Osteoblast (primary cell): ENCODE measurements at places on chromosomes 4 and X. TPM values are rescaled to one million over a fixed set of nuclear protein-coding genes. Genes with fewer than 3 reads are reported as not detected.

The CT45A2 gene
- total RNA-seq: not detected in 2 replicates

The FHDC1 gene
- total RNA-seq: 0.29 and 0.36 TPM in 2 replicates

The ETDB gene
- total RNA-seq: not detected in 2 replicates

The ZNF674 gene
- 4.7 and 5.6 TPM in 2 replicates for total RNA-seq

The BTK gene
- not detected in 2 replicates for total RNA-seq

The CHM gene
- 25.3 and 31.5 TPM in 2 replicates for total RNA-seq

The PPP4R3C gene
- not detected in 2 replicates for total RNA-seq

The DCX gene
- total RNA-seq: not detected in 2 replicates

The XK gene
- total RNA-seq: under 0.01 TPM in 2 replicates

The FHIP1A gene
- 4.4 and 4.7 TPM in 2 replicates for total RNA-seq

The WWC2 gene
- 33.3 and 35.1 TPM in 2 replicates for total RNA-seq

The POLA1 gene
- 10.0 and 11.9 TPM in 2 replicates for total RNA-seq

The TMEM47 gene
- 85.7 and 111 TPM in 2 replicates for total RNA-seq

The PABPC1L2A gene
- not detected in 2 replicates for total RNA-seq

The LNX1 gene
- total RNA-seq: 6.2 and 9.8 TPM in 2 replicates

The CENPC gene
- 19.9 and 23.3 TPM in 2 replicates for total RNA-seq

The CCNB3 gene
- total RNA-seq: 0.29 and 0.36 TPM in 2 replicates

The DSPP gene
- total RNA-seq: not detected in 2 replicates

The ATP5ME gene
- total RNA-seq: 60.8 and 70.4 TPM in 2 replicates

The XG gene
- 3.2 and 4.0 TPM in 2 replicates for total RNA-seq

The SMARCA5 gene
- total RNA-seq: 43.6 and 44.9 TPM in 2 replicates

The PGM2 gene
- 17.1 and 20.3 TPM in 2 replicates for total RNA-seq

The STIM2 gene
- total RNA-seq: 14.8 and 15.3 TPM in 2 replicates

The HTN1 gene
- not detected in 2 replicates for total RNA-seq

The CXCL10 gene
- total RNA-seq: not detected in 2 replicates

The NRK gene
- under 0.01 TPM in 1 of 2 replicates, not detected in the other for total RNA-seq

The EDNRA gene
- 6.2 and 9.4 TPM in 2 replicates for total RNA-seq

The FAM236D gene
- total RNA-seq: not detected in 2 replicates

The WDR44 gene
- 21.0 and 21.8 TPM in 2 replicates for total RNA-seq

The SPANXC gene
- total RNA-seq: not detected in 2 replicates

The CLDN34 gene
- under 0.01 TPM in 1 of 2 replicates, not detected in the other for total RNA-seq

The TMPRSS11F gene
- total RNA-seq: not detected in 2 replicates

The MAGEB17 gene
- total RNA-seq: not detected in 2 replicates

The USP17L20 gene
- not detected in 2 replicates for total RNA-seq

The RXFP1 gene
- total RNA-seq: not detected in 2 replicates

The NPNT gene
- 0.36 and 0.59 TPM in 2 replicates for total RNA-seq

The MAGEC1 gene
- total RNA-seq: not detected in 2 replicates

The ODAPH gene
- total RNA-seq: not detected in 2 replicates

The CYTL1 gene
- 0.36 and 15.3 TPM in 2 replicates for total RNA-seq

The PDGFC gene
- 145 and 147 TPM in 2 replicates for total RNA-seq
